ENCODE measurements at places on chromosomes 3 and 15. TPM values are rescaled to one million over a fixed set of nuclear protein-coding genes. Genes with fewer than 3 reads are reported as not detected.

DNA sequence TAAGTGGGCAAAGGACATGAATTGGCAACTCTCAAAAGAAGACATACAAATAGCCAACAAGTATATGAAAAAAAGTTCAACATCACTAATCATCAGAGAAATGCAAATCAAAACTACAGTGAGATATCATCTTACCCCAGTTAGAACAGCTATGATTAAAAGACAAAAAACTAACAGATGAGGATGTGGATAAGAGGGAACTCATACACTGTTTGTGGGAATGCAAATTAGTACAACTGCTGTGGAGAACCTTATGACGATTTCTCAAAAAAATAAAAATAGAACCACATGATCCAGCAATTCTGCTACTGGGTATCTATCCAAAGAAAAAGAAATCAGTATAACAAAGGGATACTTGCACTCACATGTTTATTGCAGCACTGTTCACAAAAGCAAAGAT lies 28.6 kb downstream of the NEK10 start:
- DNase-seq: no peak

- DNase-seq: peak; percentile 86
Measured at GRCh38 chr3:38117748-38118420, 19.0 kb downstream of the ACAA1 start.

The ZNF502 gene
- total RNA-seq: 2.4 TPM

The CAMP gene
- total RNA-seq: not detected

DNA sequence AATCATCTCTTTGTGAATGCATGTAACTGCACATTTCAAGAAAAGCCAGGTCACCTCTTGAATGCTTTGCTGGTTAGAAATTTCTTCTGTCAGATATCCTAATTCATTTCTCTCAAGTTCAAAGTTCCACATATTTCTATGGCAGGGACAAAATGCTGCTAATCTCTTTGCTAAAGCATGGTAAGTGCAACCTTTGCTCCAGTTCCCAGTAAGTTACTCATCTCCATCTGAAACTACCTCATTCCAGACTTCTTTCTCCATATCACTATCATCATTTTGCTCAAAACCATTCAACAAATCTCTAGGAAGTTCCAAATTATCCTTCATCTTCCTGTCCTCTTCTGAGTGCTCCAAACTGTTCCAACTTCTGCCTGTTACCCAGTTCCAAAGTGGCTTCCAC lies 230.6 kb downstream of the ZMAT3 start:
- DNase-seq: no peak

- DNase-seq: no peak
Measured at GRCh38 chr3:104291878-104292277, 1074.8 kb upstream of the ALCAM start.

DNA sequence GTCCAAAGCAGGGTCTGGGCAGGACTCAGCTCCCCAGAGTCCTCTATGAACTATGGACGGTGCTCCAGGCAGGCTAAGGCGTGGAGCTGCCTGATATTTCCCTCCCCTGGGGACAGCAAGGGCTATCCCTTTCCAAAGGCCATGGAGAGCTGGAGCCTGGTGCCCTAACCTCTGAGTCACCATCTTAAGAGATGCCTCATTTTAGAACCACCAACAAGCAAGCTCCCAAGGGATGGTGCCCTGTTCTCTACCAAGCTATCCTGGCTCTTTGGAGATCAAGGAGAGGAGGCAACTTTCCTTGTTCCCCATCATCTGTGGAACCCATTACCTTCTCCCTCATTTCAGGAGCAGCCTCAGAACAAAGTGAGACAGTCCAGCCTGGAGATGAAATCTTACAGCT lies 15.7 kb downstream of the STARD5 start:
- no peak for DNase-seq

- no peak for DNase-seq
Measured at GRCh38 chr15:48624700-48625099, 20.8 kb downstream of the FBN1 start.

The BOC gene
- total RNA-seq: 0.43 TPM

DNA sequence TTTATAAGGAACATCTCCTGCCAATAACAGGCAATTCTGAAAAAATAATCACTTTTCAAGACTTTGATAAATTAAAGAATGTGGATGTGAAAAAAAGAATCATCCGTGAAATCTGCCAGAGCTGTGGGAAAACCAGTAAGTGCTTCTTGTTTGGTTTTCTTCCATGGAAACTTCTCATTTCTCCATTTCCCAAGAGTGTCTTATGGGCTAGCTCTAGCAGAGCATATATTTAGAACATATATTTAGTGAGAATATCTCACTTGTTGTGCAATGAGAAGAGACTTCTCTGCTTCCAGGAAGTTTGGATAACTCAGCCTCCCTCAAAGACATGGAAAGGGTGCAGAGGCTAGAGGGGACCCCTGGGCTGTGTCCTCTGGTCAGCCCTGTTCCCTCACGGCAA lies 49.9 kb downstream of the COL6A5 start:
- DNase-seq: no peak

DNA sequence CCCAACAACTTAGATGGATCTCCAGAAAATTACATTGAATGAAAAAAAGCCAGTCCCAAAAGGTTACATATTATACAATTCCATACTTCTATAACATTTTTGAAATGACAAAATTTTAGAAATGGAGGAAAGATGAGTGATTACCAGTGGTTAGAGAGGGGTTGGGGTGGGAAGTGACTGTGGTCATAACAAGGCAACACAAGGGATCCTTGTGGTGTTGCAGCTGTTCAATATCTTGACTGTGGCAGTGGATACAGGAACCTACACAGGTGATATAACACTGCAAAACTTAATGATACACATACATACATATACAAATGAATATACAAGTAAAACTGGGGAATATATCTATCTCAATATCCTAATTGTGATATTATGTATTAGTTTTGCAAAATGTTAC lies 9.6 kb downstream of the GOLGB1 start:
- DNase-seq: peak; percentile 9

DNA sequence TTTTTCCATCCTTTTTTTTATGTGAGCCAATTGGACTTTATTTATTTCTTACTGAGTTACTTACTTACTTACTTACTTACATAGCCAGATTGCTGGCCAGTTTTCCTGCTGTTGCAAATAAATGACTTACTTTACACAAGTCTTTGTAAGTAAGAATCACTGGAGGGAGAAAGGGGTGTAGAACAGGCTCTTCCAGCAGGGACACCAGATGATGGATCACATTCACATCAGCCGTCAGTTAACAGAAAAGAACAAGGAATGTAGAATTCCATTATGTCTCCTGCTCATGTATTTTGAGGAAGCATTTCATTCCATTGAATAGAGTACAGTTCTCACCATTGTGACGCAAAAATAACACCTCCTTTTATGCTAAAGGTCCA lies 188.6 kb downstream of the FNDC3B start:
- DNase-seq: no peak

The TXNRD3 gene
- 3.5 TPM for total RNA-seq

- DNase-seq: peak; percentile 49
Measured at GRCh38 chr3:40317061-40317855, 7.8 kb downstream of the EIF1B start.

- DNase-seq: no peak
Measured at GRCh38 chr15:51322621-51323296, 15.6 kb downstream of the CYP19A1 start.

GRCh38 chr15:70473581-70474370 lies 289.6 kb downstream of the UACA start:
- DNase-seq: no peak

DNA sequence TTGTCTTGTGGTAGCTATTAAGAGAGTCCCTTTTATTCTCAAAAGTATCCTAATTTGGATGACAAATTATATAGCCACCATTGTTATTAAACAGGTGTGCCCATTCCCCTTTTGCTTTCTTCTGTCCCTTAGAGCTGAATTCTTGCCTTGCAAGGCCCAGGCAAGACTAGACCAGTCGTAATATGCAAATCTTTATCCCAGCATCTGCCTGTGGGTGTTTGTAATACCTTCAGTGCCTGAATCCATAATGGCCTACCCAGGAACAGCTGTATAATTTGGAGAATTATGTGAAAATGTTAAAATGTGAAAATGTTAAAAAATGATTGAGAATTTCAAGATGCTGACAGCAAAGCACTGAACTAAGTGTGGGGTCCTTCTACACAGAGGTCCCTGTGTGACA lies 403.0 kb upstream of the RBMS3 start:
- DNase-seq: no peak

GRCh38 chr15:78225783-78226541 lies 8.4 kb downstream of the ACSBG1 start:
- DNase-seq: peak; percentile 18

- no peak for DNase-seq
Measured at GRCh38 chr3:55854494-55854893, 367.4 kb upstream of the WNT5A start.

GRCh38 chr15:41336549-41336948 lies 3.9 kb downstream of the NUSAP1 start:
- DNase-seq: peak; percentile 17

The SNRPA1 gene
- 185 TPM for total RNA-seq

The DNASE1L3 gene
- total RNA-seq: not detected

The UNC13C gene
- total RNA-seq: not detected

All from activated CD4-positive, alpha-beta T cell treated with anti-CD3 and anti-CD28 coated beads for 36 hours (primary cell).